Activated CD8-positive, alpha-beta memory T cell treated with anti-CD3 and anti-CD28 coated beads for 24 hours (primary cell): ENCODE measurements at places on chromosomes 4 and X.

- no peak for DNase-seq
These were observed 124.6 kb upstream of the NAP1L5 start for GRCh38 chr4:88822034-88822789.

DNA sequence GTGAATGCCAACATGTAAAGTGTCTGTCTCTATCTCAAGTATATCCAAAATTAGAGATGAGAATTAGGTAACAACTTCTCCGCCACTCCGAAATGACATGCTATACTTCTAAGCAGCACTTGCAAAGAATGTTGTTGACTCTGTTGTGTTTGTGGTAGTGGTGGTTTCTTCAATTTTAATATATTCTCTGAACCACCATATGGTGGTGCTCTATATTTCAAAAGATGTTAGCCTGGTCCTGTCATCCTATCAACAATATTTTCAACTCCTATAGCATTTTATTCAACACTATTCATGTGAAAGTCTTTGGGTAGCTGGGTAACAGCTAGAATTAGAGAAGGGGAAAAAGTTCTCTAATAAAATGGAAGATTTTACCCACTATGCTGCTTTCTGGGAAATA is 1622.8 kb upstream of the IGFBP7 start:
- DNase-seq: no peak

GRCh38 chr4:16122308-16122711 is 38.5 kb upstream of the PROM1 start:
- no peak for DNase-seq

DNA sequence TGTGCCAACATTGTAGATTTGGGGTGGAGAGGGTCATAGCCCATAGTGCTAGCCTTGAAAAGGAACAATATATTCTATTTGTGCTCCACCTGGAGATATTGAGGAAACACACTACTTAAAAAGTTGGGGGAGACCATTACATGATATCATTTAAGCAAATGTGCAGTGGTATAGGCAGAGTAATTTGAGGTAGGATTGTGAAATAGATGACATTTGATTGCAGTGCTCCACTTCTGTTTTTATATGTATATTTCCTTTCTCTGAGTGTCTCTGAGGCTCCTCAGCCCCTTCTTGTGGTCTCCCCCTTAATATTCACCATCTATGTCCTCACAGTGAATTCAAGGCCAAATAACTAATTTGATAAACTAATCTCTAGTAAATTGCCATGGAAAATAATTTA is 85.6 kb upstream of the NMU start:
- DNase-seq: no peak

- no peak for DNase-seq
These were observed 149.8 kb upstream of the NOCT start for GRCh38 chr4:138865765-138866164.

DNA sequence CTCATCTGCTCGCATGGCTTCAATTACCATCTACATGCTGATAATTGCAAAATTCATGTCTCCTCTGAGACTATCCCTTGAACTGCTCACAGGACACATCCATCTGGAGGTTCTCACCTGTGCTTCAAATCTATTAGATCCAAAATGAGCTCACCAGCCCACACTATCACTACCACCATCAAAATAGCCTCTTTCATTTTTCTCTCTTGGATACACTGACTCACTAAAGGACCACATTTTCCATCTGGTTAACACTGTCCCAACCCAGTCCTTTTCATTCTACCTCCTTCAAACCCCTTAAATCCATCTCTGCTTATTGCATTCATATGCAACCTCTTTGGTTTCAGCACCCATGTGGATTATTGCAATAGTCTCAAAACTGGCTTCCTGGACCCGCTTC is 497.6 kb downstream of the MID1IP1 start:
- no peak for DNase-seq

DNA sequence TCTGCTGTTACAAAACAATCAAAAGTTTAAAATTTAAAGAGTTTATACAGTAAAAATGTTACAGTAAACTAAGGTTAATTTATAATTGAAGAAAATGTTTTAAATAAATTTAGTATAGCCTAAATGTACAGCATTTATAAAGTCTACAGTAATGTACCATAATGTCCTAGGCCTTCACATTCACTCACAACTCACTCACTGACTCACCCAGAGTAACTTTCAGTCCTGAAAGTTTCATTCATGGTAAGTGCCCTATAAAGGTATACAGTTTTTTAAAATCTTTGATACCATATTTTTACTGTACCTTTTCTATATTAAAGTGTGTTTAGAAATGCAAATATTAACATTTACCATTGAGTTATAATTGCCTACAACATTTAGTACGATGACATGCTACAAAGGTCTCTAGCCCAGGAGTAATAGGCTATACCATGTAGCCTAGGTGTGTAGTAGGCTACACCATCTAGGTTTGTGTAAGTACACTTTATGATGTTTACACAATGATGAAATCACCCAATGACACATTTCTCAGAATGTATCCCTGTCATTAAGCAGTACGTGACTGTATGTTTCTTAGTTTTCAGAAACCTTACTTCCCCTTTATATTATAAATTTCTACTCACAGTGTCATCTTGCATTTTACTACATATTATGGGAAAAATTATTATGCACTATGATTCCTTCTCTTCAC is 320.8 kb downstream of the ADAM29 start:
- DNase-seq: no peak

DNA sequence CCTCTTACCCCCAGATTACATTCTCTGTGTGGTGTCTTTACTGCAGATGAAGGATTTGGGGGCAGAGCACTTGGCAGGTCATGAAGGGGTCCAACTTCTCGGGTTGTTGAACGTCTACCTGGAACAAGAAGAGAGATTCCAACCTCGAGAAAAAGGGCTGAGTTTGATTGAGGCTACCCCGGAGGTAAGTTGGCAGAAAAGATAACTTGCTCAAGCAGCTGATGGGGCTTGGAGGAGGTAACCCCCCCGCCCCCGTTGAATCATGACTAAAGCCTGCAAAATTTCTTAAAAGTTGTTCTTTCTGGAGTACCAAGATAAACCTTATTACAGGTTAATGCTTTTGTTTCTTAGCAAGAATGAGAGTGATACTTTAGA is 1.5 kb downstream of the CCNG2 start:
- DNase-seq: no peak

- no peak for DNase-seq
These were observed 77.6 kb downstream of the HDAC8 start for GRCh38 chrX:72495046-72495445.

DNA sequence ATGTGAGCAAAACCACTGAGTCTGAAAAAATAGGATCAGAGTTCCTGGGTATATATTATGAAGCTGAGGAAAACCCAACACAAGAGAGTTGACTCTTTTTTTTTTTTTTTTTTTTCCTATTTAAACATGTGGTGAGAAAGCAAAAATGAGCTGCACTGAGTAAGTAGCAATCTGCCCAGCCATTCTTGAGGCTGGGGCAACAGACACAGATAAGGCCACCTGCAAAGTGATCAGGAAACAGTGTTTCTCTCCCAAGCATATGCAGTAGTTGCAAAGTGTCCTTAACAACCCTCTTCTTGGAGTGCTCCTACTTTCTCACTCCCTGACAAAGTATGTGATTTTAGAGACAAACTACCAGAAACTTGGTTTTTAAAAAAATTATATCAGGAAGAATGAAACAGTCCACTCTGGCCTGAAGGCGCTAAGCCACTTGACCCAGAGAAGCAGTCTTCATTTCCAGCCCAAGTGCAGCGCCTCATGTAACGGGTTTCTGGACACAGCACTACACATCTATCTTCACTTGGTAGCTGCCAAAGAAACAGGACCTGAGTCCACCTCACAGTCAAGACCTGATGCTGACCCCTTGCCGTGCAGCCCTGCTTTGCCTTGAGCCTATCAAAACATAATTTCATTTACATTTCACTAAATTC is 124.6 kb upstream of the MAP3K15 start:
- DNase-seq: no peak

DNA sequence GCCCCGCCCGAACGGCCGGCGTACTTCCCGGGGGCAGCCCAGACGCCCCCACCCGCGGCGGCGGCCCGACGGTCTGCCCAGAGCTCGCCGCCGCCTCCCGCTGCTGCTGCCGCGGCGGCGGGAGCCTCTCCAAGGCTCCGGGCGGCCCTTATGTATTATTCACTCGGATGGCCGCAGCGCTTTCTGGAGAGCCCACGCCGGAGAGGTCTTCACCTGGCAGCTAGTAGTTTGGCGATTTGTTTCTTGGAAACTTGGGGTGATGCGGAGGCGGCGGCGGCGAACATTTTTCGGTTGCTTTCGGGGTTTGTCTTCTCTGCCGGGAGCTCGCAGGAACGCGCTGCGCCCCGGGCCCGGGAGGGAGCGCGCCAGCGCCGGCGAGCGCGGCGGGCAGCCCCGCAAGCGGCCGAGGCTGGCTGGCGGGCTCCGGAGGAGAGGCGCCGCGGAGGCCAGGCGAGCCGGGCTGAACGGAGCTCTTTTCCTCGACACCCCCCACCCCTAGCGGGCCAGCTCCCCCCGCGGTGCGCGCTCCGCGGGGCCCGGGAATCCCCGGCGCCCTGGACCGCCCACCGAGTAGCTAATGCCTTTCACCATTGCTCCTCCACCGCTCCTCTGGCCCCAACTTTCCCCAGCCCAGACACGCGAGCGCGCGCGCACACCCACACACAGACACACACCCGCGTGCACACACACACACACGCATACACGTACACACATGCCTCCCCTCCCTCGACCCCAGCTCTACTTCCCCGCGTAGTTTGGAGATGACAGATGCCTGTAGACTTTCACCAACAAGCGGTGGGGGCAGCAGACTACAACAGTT is 113.5 kb downstream of the DHX15 start:
- peak; percentile 78 for DNase-seq

DNA sequence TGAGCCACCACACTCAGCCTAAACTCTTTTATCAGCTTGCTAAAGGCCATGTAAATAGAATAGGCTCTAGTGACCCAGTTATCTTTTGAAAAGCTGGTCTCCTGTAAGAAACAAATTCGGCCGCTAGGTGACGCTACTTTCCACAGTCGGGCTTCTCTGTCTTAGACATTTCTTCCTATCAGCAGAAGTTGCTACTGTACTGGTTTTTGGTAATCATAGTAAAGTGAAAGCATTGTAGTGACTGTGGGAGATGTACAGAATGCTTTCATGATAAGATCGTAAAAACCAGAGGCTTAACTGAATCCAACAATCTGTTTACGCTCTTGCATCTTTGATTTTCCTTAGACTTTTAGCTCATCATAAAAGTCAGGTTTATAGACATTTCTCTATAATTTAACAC is 82.6 kb downstream of the GK start:
- DNase-seq: peak; percentile 87
